Stimulated activated CD8-positive, alpha-beta memory T cell treated with anti-CD3 and anti-CD28 coated beads, Interleukin-4, amount 100 ng/mL, for 1 hour (primary cell): ENCODE measurements at places on chromosomes 1 and 21.

- no peak for DNase-seq
Observed at GRCh38 chr1:63729227-63729620, 44.6 kb upstream of the ROR1 start.

GRCh38 chr21:27475363-27475955 lies 508.6 kb upstream of the ADAMTS5 start:
- no peak for DNase-seq

- DNase-seq, result no peak
Observed at GRCh38 chr21:27393726-27394125, 426.8 kb upstream of the ADAMTS5 start.

- DNase-seq, result no peak
Observed at GRCh38 chr1:239956263-239956662, 135.4 kb upstream of the FMN2 start.

DNA sequence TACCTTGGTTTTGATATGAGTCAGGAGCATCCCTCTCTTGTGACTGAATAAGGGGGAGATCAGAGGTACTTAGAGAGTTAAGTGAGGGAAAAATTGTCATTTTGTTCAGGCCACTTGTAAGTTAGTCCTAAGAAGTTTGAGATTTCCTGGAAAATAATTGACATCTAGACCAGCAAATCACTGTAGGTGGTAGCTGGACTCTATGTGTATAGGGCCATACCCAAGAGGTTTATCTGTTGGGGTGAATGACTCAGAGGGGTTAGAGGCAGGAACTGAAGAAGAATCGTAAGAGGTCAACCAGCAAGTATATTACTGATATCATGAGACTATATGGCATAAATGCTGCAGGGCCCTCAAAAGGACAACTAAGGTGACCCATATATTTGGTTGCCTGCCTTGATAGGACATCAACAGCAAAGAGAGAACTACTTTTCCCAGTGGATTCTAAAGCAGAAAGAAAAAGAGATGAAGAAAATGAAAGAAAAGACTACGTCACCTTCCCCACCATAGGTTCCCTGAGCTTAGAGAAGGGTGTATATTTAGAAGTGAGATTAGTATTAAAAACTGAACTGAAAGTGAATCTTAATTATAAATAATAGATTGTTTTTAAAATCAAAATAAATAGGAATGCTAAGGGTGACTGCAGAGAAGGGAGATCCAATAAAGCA lies 8.0 kb upstream of the RNPC3 start:
- no peak for DNase-seq

GRCh38 chr1:38733761-38734160 lies 125.8 kb downstream of the RRAGC start:
- no peak for DNase-seq

- DNase-seq, result no peak
Observed at GRCh38 chr1:43147625-43148327, 24.3 kb downstream of the EBNA1BP2 start.

GRCh38 chr1:35431173-35431599 lies 126.0 kb downstream of the KIAA0319L start:
- DNase-seq, result no peak

- DNase-seq, result no peak
Observed at GRCh38 chr1:30659702-30660101, 63.7 kb downstream of the MATN1 start.

DNA sequence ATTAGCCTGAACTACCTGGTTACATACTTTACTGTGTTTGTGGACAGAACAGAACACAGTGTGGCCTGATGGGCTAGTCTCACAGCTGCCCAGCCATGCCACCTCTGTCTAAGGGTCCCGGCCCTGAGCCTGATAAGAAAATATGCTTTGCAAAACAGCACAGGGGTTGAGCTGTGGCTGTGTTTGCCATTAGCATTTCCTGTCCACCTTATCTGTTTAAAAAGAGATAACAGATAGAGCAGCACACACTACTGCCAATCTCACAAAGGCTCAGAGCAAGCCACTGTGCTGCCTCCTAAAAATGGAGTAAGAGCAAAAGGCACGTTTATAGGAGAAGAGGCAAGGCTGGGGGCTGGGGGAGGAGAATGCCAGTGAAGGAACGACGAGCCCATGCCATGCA lies 95.0 kb downstream of the SUSD4 start:
- no peak for DNase-seq

DNA sequence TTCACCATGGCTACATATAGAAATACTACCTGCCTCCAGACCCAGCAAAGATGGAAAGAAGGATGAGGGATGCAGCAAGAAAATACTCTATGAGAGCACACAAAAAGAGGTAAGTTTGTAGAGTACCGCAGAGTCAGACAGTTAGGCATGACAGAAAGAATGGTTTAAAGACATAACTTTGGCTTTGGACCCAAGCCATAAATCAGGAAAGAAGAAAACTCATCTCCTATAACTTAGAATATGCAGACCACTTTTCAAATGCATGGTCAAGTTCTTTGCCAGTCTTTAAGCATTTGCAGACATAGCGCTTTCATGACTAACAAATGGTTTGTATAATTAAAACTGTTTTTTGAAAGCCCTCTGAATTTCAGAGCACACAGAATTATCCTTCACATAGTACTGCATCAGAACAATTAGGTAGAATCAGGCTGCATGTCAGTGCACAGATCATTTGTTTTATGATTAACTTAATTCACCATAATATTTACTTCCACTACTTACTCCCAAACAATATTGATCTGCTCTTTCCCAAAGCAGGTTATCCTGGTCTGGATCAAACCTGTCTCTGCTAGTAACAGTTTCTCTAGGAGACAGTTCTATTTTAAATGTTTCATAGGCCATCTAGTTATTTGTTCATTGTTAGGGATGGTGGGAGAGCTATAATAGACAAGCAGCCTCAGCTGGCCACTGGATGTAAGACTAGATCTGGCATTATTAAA lies 280.7 kb upstream of the NR5A2 start:
- DNase-seq, result no peak

GRCh38 chr1:12405325-12406210 lies 175.7 kb downstream of the VPS13D start:
- DNase-seq, result no peak

DNA sequence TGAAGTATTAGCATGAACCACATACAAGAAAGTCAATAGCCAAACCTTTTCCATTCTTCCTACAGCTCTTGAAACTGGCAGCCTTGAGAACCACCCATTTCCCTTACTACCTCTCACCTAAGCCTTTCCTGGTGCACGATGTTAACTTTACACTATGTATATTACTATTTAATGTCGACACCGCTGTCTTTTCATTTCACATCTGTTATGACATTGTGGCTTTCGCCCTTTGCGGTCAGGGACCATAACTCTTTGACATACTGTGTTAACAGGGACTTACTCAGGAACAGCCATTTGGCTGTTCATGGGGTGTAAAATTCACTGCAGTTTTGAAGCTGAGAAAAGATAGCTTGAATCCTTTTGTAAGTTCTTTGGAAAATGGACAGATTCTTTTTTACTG lies 21.1 kb upstream of the GPR88 start:
- no peak for DNase-seq

DNA sequence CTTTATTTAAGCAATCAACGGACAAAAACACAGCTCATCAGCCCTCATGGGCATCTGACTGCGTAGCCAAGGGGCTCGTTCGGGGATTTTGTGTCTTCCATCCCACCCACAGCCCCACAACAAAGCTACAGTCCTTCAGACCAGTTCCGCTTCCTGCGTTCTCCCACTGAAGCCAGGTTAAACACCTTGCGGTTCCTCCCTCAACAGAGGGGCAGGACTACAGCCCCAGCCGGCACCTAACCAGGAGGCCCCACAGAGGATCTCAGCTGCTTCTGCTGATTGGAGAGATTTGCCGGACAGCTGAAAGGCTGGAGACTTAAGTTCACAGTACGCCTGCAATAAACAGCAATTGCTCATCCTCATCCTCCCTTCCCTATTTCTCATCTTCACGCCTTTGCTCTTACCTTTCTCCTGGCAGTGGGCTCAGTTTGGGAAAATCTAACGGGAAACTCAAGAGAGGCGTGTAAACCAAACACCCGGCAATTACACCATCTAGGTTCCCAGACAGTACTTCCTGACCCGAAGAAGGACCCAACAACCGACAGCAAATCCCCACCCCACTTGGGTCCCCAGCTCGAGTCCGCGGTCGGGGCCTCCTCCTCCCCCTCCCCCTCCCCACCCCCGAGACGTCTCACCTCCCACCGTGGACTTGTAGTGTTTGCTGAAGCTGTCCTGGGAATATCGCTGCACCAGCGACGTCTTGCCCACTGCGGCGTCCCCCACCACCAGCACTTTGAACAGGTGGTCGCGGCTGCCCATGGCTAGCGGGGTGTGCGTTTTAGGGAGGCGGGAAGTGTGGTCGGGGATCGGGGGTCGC lies 876 bp downstream of the RAB29 start:
- DNase-seq, result peak; percentile 11

DNA sequence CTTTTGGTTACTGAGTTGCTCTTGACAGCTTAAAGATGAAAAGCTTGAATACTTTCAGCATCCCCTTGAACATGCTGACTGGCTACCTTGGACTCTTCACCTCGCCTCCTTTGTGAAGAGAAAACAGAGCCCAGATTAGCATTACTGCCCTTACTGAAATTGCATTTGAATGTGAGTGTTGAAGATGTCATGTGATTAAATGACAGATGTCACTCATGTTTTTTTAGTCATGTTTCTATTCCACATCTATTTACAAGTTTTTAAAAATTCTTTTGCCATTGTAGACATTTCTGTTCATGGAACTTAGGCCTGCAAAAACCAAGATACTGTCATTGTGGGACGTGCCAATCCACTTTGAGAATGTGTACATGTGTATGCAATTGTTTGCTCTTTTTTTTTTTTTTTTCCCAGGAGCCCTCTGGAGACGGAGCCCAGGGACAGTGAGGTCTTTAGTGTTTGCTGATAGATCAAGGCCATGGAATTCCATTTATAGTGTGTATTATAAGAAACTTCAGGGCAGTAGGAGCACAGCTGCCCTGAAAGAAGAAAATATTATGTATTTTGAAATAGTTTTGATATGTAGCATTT lies 25.7 kb upstream of the IVNS1ABP start:
- DNase-seq, result no peak

GRCh38 chr1:36342426-36343185 lies 19.2 kb upstream of the EVA1B start:
- no peak for DNase-seq

GRCh38 chr1:158185770-158186169 lies 5.1 kb downstream of the CD1D start:
- no peak for DNase-seq

- no peak for DNase-seq
Observed at GRCh38 chr1:24900985-24901781, 28.9 kb downstream of the RUNX3 start.

DNA sequence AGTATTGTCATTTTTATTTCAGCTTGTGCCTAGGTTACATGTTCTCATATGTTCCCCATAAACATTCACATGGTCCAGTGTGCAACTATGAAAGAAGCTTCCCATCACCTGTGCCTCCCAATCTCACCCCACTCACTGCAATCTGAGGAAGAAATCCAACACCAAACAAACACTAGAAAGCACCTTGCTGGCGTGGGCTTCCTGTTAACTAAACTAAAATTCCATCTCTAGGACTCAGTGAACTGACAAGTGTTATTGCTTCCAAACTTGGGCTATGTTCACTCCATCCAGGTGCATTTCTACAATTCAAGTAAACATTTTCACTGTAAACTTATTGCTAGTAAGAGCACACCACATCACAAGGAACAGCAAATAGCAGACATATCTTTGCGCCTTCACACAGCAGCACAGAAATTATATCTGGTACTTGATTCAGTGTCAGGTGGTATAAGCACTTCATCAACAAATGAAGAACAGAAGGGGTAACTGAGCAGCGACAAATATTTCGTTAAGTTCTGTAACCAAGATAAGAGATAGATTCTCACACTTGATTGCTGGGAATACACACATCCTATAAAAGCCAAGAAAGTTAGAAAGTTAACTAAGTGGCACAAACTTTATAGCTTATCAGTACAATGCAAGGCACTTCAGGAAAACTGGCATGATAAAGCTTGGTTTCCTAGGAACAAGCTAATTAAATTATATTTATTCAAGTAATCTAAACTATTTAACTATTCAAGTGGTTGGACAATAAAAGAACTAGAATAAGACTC lies 8.9 kb upstream of the KCNJ15 start:
- no peak for DNase-seq

DNA sequence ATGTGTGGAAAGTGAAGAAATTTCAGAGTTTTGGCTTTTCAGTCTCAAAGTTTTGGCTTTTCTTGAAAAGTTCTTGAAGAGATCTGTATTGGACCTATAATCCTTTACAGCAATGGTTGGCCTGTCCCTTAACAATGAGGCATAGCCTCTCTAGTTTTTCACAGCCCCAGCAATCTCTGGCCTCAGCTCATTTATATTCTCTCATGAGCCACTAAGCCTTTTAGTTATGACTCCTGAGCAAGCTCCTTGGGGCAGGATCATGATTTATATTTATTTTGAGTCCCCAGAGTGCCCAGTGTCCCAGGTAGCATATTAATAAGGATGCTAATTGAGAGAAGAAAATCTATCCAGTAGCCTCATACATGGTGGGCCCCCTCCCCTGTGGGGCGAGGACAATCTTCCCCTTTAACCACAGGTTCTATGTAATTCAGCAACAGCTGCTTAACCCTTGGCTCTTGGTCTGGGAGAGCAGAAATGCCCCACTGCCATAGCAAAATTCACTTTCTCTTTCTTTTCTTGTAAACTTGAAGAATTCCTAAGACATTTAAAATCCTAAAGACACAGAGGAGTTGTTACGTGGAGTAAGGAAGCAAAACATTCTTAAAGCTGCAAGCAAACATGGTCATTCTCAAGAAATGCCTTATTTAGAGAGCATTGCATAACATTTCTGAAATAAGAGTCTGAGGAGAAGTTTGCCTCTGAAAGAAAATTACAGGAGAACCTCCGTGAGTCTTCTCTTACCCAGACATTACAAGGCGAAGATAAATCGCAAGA lies 6.3 kb downstream of the NGF start:
- no peak for DNase-seq

- no peak for DNase-seq
Observed at GRCh38 chr1:171292799-171293198, 21.2 kb upstream of the FMO4 start.

- DNase-seq, result no peak
Observed at GRCh38 chr1:37606481-37607263, 10.9 kb upstream of the GNL2 start.

DNA sequence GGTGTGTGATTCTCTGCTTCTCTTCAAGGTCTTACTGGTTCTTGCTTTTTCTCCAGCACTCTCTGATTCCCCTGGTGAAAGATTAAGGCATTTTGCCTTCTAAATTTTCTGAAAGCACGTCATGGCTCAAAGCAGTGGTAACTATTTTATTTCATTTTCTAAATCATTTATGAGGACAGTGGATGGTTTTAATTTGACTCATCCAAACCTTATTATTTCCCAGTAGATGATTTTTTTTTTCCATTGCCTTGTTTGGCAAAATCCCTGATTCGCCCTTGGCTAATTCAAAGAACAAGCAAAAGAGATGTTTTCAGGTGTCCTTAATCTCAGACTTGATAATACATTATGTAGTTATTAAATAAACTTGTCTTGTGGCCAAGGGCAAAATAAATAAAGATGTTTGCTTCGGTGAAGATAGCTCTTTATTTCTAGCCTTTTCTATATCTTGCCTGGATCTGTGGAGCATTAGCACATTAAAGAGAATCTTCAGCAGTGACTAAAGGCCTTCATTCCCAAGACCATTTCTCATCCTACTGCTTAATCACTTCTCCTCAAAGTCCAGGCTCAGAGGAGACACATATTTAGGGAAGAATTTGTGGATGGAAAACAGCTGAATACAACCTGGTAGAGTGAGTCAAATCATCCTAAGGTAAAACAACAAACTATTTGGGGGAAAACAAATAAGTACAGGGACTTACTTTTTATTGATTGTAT lies 359.8 kb downstream of the DUSP10 start:
- DNase-seq, result no peak

- DNase-seq, result no peak
Observed at GRCh38 chr1:65255035-65255655, 54.2 kb upstream of the DNAJC6 start.

GRCh38 chr1:57594002-57594401 lies 170.1 kb upstream of the DAB1 start:
- DNase-seq, result no peak
